Stimulated activated CD8-positive, alpha-beta memory T cell treated with anti-CD3 and anti-CD28 coated beads, Interleukin-4, amount 100 ng/mL, for 4 hours (primary cell): ENCODE measurements at places on chromosomes 3 and 15.

DNA sequence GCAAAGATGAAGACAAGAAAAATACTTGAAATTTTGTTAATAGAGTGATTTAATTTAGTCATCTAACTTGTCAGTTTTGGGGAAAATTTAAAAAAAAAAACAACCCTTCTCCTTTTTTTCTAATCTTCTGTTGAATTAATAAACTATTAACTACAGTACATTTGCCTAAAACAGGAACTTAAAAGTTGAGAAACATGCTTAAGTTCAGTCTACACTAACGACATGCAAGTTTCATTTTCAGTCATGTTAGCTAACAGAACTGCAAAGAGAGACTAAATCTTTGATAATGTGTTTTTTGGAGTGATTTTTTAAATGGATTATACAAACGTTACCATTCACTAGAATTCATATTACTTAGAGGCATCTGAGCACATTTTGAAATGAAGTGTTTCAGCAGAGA lies 71.9 kb upstream of the MBNL1 start:
- no peak for DNase-seq

DNA sequence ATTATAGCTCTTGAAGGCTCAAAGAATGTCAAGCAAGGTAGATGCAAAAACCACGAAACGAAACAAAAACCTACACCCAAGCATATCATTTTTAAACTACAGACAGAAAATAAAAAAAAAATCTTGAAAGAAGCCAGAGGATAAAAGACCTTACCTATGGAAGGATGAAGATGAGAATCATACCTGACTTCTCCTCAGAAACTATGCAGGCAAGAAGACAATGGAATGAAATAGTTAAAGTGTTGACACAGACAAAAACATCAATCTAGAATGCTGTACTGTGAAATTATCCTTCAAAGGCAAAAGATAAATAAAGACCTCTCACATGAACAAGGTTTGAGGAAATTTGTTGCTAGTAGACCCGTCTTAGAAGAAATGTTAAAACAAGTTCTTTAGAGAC lies 372.0 kb downstream of the ZIC4 start:
- DNase-seq, result no peak

DNA sequence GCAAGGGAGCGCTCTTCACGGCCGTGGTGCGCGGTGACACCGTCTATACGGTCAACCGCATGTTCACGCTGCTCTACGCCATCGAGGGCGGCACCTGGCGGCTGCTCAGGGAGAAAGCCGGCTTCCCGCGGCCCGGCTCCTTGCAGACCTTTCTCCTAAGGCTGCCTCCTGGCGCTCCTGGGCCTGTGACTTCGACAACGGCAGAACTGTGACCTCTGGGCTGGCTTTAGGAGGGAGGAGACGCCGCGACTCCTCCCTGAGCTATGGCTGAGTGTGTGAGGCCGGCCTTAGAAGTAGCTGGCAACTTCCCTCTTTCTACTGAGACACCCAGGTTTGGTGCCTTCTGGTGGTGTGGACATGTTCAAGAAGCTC lies 1.4 kb downstream of the KBTBD13 start:
- DNase-seq, result no peak

- DNase-seq, result no peak
Observed at GRCh38 chr3:58560771-58561311, 16.4 kb downstream of the FAM107A start.

DNA sequence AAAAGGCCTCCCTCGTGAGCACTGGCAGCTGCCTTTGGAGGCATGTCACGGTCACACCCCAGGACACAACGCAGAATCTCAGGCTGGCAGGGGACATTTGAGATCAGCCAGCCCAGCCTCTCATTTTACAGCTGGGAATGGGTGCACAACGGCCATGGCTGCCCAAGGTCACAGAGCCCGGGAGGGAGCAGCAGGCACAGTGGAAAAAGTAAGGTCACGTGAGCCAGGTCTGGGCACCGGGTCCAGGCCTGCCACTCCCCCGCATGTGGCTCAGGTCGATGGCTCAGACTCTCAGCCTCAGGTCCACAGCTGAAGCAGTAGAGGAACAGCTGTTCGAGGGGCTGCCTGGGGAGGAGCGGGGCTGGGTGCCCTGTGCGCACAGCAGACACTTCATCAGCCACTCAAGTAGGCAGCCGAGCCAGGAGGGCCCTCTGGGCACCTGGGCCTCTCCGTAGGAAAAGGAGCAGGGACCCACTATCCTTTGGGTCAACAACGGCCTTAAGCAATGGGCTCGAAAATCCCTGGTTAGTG lies 260.6 kb downstream of the GOLGA6L6 start:
- no peak for DNase-seq

GRCh38 chr3:169460035-169460434 lies 203.5 kb downstream of the MECOM start:
- DNase-seq, result no peak

DNA sequence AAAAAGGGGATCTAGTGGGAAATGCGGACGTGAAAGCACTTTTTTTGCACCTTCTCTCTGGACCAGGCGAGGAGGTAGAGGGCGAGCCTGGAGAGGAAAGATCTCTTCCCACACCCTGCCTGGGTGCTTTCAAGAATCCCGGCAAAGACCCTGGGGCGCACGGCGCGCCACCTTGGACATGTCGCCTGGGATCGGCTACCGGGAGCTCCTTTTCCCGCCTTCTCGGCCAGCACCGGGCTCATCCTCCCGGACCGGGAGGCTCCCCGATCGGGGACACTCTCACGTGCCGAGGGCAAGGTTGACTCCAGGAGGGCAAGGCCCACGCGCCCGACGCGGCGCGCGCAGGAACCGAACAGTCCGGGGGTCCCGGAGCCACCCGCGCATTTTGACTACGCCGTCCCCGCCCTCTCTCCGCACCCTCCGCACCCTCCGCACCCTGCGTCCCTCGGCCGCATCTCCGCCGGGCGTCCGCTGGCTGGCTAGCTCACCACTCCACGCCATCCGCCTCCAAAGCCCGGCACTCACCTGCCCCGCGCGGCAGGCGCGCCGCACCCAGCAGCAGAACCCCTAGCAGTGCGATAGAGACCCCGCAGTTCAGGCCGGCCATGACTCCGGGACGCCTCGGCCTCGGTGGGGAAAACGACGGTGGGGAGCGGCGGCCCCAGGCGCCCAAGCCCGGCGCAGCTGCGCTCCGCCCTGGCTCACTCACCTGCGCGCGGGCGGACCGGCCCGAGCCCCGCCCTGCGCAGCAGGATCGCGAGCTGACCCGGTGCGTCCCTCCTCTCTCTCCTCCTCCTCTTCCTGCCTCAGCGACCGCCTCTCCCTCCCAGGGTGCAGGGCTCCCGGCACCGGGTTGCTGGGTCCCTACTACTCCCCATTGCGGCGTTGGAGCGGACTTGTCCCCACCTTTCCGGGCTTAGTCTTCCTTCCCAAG lies at the start of gene CDCP1:
CDCP1 (minus strand) TSS at position 698 of the 934 bp plus-strand sequence; CDS start at position 607, 91 bp downstream.
- no peak for DNase-seq

DNA sequence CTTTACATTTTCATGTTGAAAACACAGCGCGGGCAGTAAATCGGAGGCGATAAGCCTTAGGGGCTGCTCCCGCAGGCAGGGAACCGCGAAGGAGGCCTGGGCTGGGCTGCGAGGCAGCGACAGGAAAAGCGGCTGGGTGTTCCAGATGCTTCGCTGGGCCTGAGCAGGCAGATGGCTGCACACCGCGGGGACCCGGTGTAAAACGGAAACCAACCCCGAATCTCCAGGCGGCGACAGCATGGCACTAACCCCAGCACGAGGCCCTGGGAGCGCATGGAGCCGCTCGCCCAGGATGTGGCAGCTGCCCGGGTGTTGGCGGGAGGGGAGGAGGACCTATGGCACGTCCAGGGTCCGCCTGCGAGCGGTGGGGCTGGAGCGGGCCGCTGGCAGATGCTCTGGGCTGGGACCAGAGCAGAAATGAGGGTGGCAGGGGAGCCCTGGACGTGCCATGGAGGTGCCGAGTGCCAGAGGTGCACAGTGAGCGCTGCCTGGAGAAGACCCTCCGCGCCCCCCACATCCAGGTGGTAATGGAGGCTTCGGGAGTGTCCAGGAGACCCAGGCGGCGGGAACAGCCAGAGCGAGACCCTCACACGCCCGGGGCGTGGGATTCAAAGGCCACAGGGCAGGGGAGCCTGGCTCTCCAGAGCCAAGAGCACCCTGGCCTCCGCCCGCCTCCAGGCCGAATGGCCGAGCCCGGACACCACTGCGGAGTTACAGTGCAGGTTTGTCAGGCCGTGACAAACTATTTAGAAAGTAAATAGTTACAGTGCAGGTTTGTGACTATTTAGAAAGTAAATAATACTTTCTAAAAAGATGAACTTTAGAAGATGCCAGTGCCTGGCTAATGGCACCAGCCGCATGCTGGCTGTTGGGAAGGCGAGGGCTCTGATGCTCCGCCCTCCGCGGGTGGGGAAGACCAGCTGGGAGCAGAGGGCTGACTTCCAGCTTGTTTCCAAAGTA lies 293.6 kb downstream of the OCA2 start:
- DNase-seq, result no peak

DNA sequence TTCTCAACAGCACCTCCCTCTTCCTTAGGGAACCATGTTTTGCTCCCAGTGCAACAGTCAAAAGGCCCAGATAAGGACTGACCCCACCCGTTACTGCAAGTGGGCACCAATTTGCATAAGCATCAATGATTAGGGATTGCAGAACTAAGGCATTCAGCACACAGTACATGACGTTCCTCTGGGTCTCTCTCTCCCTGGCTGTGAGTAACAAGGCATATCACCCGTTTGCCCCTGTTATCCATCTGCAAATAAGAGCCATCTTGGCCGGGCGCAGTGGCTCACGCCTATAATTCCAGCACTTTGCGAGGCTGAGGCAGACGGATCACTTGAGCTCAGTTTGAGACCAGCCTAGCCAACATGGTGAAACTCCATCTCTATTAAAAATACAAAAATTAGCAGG lies 18.8 kb downstream of the MAGI1 start:
- no peak for DNase-seq

DNA sequence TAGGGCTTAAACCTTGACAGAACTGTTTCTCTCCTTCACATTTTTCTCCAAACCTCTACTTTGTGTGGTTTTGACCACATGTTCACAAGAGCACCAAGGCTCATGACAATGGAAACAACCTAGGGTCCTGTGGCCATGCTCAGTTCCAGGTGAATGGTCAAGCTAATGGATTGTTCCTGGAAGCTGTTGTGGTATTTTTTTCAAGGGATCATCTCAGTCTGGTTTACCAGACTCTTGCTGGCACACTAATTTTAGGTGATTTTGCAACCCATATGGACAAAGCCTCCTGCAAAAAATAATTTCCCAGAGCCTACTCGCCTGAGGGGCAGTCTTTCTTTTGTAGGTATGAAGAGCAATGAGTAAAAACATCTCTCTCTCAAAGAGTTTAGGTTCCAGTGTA lies 67.2 kb downstream of the LSAMP start:
- DNase-seq, result no peak

DNA sequence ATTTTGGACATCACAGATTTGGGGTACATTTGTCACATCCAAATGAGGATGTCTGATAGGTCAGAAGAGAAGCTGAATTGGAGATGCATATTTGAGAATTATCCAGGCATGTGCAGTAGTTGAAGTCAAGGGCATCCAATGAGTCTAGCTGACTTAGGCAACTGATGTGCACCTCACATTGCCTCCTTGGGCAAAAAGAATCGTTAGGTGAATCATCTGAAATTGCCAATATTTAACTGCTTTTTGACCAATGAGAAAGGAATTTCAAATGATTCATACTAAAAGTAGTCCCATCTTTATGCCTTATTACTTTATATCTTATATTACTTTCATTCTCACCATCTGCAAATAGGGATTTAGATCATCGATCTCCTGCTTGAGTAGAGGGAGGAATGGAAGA lies 117.7 kb downstream of the CD47 start:
- DNase-seq, result no peak

- no peak for DNase-seq
Observed at GRCh38 chr3:197421021-197421420, 122.6 kb upstream of the DLG1 start.

- DNase-seq, result no peak
Observed at GRCh38 chr15:78374436-78375393, 34.6 kb downstream of the CRABP1 start.

- DNase-seq, result no peak
Observed at GRCh38 chr3:189308608-189309007, 136.8 kb downstream of the TPRG1 start.

DNA sequence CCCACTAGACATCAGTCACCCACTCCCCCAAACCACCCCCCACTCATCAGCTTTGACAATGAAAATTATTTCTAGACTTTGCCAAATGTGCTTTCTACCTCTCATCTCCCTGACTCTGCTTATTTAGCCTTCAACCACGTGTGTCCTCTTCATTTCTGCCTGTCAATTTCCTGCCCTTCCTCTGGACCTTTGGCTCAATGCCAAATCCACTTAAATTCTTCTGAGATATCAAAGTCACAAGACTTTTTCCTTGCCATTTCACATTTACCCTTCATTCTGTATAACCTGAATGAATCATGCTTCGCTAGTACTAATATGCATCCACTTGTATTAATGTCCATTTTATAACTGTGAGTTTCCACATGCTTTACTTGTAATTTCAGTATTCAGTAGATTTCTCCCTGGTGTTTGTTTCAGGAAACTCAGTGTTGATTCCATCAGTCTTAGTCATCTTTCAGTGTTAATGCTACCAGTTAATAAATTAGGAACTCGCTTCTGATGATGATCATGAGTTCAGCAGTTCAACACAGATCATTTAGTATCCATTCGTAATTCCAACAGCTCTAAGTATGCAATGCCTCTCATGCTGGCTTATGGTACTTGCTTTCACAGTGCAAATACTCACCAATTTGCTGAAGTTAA lies 128.2 kb upstream of the OSTN start:
- no peak for DNase-seq

- DNase-seq, result no peak
Observed at GRCh38 chr3:132486099-132486498, 68.8 kb downstream of the DNAJC13 start.

DNA sequence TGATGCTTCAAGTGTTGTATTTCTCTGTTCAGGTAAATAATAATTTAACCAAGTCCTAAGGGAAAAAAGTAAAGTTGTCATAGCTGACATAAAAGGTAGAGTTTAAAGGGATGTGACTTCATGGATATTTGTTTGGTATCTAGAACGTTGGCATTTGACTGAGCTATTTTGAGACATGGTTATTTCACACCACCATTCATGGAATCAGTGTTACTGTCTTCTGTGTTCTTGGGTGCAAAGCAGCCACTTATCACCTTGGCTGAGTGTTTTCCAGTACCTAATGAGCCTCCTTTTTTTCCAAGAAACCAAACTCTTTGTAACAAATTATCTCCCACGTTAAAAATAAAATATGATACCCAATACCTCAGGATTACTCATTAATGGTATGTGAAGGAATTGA lies 155.8 kb downstream of the GHSR start:
- DNase-seq, result no peak

GRCh38 chr3:123620343-123620742 lies 35.5 kb upstream of the HACD2 start:
- DNase-seq, result no peak

GRCh38 chr15:79315623-79316328 lies 4.9 kb downstream of the TMED3 start:
- no peak for DNase-seq
